ENCODE measurements at places on chromosomes 1 and 21.

GRCh38 chr1:11059155-11059967, 457 bp downstream of the SRM start:
- DNase-seq: peak; percentile 19

- DNase-seq: no peak
Observed at GRCh38 chr1:228039986-228040385, 33.2 kb downstream of the WNT3A start.

GRCh38 chr1:241167121-241167630, 189.8 kb downstream of the RGS7 start:
- DNase-seq: no peak

- peak; percentile 76 for DNase-seq
Observed at GRCh38 chr1:100536031-100536430, 1.9 kb upstream of the GPR88 start.

GRCh38 chr1:51960262-51960661, 30.2 kb downstream of the RAB3B start:
- peak; percentile 34 for DNase-seq

DNA sequence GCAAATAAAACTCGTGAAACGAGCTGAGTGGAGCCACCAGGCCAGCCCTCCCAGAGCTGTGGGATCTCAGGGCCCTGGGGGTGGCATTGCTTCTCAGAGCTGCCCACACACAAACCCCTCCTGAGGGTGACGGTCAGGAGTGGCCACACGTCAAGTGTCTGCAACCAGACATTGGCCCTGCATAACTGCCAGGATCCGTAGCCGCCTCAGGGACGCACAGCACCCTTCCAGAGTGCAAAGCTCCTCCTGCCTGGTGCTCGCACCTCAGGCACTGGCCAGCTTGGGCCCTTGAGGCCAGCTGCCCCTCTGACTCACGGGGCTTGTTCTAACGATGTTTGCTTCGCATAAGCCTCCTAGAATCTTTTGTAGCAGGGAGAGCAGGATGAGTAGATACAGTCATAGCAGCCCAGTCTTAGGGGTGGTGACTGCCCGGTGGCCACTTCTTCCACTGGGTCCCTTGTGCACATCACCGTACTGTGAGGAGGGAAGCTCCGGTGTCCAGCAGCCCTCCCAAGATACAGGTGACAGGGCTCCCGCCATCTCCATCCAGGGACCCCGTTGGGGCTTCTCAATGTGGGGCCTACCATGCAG, 5.0 kb downstream of the WNT3A start:
- DNase-seq: no peak

DNA sequence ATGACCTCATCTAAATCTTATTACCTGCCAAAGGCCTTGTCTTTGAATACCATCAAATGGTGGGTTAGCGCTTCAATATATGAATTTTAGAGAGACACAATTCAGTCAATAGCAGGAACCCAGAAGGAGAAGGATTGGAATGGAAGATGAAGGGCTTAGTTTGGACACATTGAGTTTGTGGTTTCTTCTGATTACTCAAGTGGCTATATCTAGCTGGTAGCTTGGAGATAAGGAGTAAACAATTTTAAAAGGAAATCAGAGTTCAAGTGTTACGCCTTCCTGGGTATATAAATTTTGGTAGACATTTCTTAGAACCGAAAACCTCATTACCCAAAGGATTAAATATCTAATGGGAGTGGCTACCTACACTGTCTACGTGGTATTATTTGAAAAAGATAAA, 80.2 kb downstream of the RGS2 start:
- DNase-seq: no peak

GRCh38 chr1:37415611-37416244, 58.7 kb upstream of the ZC3H12A start:
- no peak for DNase-seq

DNA sequence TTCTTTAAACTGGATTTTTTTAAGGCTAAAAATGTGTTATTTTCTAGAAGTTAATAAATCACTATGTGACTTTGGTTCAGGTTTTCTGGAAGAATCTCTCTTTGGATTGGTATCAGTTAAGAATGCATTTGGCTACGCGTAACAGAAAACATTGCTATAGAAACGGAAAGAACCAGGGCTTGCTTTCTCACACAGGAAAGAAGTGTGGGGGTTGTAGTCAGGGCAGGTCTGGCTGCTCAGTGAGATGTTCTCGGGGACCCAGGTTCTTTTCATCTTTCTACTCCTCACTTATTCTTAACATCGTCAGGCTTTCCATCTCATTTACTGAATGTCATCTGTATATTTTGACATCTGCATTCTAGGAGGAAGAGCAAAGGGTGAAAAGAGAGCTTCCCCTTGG, 191.4 kb downstream of the ZBTB18 start:
- DNase-seq: peak; percentile 37

GRCh38 chr1:58162952-58163550, 383.5 kb downstream of the OMA1 start:
- DNase-seq: peak; percentile 40

GRCh38 chr1:195704028-195704427, 904.2 kb downstream of the KCNT2 start:
- DNase-seq: no peak

GRCh38 chr1:198966519-198966918, 327.7 kb downstream of the PTPRC start:
- DNase-seq: no peak

- DNase-seq: no peak
Observed at GRCh38 chr1:232259333-232259732, 370.6 kb downstream of the SIPA1L2 start.

GRCh38 chr1:209667708-209668107, 7.5 kb upstream of the G0S2 start:
- peak; percentile 25 for DNase-seq

DNA sequence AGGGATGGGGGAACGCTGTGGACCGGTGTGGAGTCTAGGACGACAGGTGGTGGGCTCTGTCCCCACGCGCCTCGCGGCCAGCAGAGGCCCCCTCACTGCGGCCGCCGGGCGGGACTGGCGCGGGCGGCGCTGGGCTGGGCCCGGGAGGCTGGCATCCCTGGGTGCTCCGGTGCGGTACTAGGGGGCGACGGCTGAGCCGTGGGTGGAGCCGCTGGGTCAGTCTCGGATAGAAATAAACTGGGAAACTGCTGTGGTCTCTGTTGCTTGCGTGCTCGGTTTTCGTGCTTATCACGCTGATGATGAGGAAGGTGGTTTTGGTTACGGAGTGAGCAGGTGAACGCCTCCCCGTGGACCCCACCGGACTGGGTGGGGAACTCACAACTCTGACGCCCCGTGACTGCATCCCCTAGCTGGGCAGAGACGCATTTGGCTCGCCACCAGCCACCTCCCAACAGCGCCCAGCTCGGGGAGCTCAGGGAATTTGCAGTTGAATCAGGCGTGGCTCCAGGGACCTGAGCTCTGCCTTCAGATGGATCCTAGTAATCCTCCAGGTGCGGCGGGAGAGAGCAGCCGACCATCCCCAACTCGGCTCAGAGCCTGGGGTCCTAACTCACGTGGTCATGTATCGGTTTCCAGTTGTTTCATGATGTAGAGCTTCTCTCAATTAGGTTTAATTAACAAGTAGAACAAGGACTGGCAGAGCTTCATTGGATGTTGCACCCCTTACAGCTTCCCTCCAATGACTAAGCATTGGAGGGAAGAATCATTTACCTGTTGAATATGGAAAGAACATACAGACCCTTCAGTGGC, 32.1 kb downstream of the HSD17B7 start:
- no peak for DNase-seq

DNA sequence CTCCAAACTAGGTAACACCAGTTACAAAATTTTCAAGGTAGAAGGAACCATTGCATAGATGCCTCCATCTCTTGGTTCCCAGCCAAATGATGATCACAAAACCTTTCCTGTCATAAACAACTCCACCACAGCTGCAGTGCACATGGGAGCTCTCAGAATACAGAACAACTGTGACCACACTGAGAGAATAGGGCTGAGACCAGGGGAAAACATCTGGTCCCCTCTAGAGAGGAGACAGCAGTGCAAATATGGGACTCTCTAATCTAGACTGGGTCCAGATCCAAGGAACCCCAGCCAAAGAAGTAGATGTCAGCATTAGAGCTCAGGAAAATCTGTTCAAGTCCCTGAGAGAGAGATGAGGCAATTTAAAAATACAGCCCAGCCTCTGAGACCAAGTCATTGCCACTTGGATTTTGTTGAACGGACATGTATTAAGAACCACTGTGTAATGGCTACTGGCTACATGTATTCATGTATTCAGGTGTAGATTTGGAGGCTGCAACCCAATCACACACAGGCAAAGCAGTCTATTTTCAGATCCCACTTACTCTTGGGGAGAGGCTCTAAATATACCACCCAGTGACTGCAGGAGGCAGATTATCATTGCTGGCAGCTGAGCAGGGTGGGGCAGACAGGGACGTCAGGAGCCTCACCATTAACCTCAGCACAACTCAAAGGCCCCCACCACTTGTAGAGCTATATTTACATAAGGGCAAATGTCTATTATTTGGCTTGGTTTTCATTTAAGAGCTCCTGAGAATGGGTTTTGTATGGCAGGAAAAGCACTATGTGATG, 7.6 kb upstream of the RXRG start:
- no peak for DNase-seq

DNA sequence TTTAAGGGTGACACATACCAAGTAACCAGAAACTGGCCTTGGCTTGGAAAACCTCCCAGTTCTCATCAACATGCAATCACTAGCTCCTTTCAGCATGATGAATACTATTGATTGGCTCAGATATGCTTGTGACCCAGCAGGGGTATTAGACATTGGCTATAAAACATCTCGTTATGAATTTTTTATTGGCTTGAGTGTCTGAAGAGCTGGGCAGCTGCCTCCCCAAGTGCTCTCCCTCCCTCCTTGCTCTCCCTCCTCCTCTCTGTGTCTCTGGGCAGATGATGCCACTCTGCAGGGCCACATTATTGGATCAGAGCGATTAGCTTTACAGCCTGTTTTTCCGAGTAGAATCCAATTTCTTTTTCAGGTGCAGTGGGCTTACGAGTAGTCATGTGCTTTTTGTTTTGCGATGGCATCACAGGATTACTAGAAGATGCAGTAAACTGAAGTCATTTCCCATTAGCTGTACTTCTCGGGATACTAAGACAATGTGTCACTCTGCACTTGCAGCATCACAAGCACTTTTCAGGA, 79.3 kb upstream of the ATF3 start:
- no peak for DNase-seq

- DNase-seq: no peak
Observed at GRCh38 chr1:52572387-52572786, 19.5 kb upstream of the TUT4 start.

GRCh38 chr1:173297798-173298391, 90.8 kb upstream of the TNFSF4 start:
- peak; percentile 88 for DNase-seq

- DNase-seq: peak; percentile 60
Observed at GRCh38 chr1:221727146-221728036, 14.5 kb downstream of the DUSP10 start.

DNA sequence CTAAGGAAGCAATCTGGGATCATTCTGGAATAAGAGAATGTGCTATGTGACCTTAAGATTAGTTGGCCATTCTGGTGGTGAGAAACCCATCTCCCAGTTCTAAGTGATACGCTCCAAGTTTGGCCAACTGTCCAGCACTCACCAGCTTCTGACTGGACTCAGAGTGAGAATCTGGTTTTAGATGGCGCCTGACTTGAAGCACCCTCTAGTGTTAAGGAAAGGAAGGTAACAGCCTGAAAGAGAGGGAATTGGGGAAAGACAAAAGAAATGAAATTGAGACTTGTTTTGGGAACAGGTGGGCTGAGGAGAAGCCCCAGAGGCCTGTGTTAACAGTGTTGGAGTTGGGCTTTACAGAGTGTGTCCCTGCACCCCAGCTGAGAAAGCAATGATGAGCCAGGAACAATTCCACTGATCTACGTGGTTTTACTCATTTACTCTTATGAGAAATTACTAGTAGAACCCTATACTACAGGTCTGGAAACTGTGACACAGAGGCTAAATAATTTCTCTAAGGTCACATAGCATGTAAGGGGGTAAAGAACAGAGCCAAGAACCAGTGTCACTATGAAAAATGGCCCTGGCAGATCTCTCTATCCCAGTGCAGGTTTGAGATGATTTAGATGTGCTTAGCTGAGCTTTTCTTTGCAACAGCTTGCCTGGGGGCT, 9.3 kb upstream of the FCAMR start:
- DNase-seq: peak; percentile 41

- DNase-seq: peak; percentile 44
Observed at GRCh38 chr1:32240140-32240951, 6.7 kb upstream of the FAM167B start.

GRCh38 chr1:5273280-5274003, 619.0 kb downstream of the AJAP1 start:
- DNase-seq: no peak

- DNase-seq: no peak
Observed at GRCh38 chr1:110605901-110606656, at the start of gene KCNA2. Gene KCNA2 (minus strand): TSS chr1:110606358. CDS start chr1:110604782, 1,576 bp downstream.

GRCh38 chr1:85578321-85579295, 2.0 kb upstream of the CCN1 start:
- DNase-seq: no peak

DNA sequence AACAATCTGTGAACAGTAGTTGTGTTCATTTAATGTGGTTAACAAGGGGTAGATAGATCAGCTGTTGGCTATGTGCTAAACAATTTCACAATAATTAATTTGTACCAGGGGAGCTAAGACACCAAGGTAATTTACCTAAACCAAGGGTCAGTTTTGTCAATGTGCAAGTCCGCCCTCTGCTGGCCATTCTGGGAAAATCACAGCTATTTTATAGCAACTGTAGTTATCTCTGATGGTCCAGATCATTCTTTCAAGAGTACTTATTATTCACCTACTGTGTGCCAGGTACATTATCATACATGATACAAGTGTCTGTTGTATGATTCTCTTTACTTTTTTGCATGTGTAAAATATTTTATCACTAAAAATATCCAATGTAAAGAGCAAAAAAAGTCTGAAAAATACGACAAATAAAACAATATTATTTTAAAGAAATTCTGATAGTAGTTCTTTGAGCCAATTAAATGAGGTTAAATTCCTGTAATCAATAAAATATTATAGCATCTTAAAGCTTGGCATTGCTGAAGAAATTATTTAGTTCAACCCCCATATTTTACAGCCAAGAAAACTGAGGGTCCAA, 312.3 kb upstream of the FAM78B start:
- DNase-seq: peak; percentile 63

- DNase-seq: no peak
Observed at GRCh38 chr1:12511128-12511484, 106.9 kb downstream of the DHRS3 start.

- no peak for DNase-seq
Observed at GRCh38 chr1:3553166-3553939, 58.0 kb downstream of the MEGF6 start.
